ENCODE measurements at places on chromosomes 11 and 22.

DNA sequence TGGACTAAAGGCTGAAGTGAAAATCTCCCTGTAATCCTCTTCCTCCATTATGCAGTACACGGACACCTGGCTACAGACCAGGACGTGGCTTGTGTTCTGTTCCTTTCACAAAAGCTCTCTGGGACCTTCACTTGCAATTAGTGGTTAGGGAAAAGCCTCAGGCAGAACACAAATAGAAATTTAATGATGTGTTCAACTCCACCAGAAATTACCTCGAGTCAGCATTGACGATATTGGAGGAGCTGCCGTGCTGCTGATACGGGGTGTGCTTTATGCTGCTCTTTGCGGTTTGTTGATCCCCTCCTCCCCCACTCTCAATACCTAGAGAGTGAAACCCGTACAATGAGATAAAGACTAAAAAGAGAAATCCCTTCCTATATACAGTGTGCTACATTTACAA lies 48.9 kb downstream of the POLD3 start:
- DNase-seq, result no peak

GRCh38 chr11:116932181-116932580 lies 94.8 kb upstream of the APOA1 start:
- no peak for DNase-seq

GRCh38 chr11:112612250-112612849 lies 348.9 kb upstream of the NCAM1 start:
- no peak for DNase-seq

DNA sequence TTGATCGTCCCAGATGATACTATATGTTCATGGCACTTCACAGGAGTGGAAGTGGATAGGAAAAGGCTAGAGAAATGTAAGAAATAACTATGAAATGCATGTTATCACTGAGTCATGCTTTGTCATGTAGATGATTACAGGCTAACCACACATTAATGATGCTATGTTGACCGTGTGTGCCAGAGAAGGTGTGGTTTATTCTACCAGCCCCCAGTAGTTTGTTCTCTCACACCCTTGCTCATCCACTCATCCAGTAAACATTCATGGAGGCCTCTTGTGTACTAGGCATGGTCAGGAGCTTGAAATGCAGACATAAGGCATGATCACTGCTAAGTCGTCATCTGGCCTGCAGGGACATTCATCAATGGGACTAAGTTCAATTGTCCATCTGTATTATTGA lies 153.0 kb upstream of the PITPNB start:
- DNase-seq, result no peak

- DNase-seq, result no peak
These were observed 809 bp upstream of the IRF7 start for GRCh38 chr11:616320-617198.

- no peak for DNase-seq
These were observed 826 bp upstream of the PTPRJ start for GRCh38 chr11:47979378-47980087.

- DNase-seq, result no peak
These were observed 134.1 kb downstream of the UVRAG start for GRCh38 chr11:75949023-75949672.

DNA sequence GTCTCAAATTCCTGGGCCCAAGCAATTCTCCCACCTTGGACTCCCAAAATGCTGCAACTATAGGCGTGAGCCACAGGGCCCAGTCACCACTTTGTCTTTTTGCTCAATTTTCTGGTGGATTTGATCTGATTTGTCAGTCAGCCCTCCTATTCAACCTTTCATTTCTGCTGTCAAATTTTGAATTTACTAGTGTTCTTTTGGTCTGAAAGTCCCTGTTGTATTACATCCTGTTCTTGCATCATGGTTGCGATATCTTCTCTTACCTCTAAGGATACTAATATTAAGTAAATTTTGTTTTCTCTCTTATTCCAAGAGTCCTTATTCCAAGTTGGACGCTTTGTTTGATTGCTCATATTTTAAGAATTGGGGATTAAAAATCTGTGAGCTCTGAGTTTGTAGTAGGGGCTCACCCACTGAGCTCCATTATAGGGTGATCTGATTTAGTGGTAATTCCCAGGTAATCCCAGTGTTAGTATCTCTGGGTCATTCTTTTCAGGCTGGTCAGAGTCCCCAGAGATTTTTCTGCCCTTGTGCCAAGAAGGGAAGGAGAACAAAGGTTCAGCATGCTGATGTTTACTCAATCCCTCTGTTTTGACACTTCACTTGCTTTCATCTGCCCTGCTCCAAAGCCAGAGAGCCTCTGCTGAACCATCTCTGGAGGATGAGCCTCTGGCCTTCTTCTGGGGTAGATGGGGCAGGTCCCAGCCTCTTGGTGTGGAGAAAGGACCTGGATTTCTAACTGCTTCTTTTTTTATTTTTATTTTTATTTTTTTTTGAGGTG lies 10.0 kb downstream of the UPB1 start:
- no peak for DNase-seq

All from activated naive CD4-positive, alpha-beta T cell treated with anti-CD3 and anti-CD28 coated beads, Interleukin-2, amount 50 U/mL, for 16 hours (primary cell).